ENCODE measurements at places on chromosomes 12 and 14.

GRCh38 chr12:82383930-82384552, 25.7 kb downstream of the METTL25 start:
- DNase-seq = peak; percentile 39

- DNase-seq = no peak
These were observed 313.0 kb upstream of the RTL1 start for GRCh38 chr14:101216366-101217079.

DNA sequence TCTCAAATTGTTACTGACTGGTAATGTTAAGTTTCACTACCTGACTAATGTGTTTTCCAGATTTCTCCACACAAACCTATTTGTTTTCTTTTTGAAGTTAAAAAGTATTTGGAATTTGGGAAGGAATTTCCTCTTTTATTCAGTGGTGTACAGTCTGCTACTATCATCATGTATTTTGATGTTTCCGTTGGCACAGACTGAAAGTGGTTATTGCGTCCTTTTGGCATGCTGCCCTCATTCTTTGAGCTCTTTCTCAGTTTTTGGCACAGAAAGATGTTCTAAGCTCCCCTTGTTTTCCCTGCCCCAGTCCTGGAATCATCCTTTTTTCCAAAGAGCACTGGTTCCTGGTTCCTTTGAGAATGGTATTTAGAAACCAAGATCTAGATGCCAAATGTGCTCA, 31.4 kb upstream of the RTRAF start:
- DNase-seq = peak; percentile 48

- DNase-seq = peak; percentile 99
These were observed 35.0 kb downstream of the CORO1C start for GRCh38 chr12:108696111-108696995.

DNA sequence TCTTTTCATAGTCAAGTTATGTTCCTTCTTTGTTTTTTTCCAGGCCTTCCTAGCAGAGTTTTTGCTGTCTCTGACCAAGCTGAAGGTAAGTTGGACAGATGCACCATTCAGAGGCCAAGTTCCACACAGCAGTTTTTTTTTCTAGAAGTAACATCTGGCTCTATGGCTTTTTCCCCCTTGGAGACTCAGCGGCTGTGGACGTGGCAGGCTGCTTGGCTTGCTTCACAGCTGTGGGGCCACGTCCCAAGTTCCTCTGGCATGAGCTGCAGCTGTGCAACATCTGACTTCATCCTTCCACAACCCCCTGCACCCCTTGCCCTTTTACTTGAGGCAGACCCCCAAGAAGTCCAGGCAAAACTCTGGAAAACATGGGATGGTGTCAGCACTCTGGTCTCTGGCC, 24.2 kb upstream of the RHOJ start:
- DNase-seq = peak; percentile 61

DNA sequence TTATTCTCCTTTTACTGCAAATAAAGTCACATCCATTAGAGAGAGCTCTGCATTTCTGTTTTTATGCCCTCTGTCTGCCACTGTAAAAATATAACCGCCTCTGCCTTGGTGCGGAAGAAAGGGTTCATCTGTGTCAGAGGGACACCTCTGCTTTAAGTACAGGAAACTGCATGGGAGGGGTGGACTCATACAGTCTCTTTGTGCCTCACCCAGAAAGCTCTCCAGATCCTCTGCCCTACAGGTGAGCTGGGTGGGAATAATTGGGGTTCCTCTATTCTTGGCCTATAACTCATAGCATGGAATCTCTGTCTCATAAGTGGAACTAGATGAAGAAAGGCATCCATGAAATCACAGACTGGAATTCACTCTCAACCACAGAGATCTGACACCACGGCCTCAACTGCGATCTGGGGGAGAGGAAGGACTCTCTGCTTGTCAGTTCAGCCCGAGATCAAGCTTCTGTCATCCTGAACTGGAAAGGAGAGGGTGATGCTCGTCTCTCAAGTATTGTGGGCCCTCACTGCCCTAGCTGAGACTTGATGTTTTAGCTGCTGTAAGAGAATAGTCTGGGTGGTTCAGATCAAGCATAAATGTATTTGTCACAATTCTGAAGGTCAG, 702.3 kb downstream of the TMEM121 start:
- DNase-seq = no peak

- no peak for DNase-seq
These were observed 535.8 kb downstream of the FUT8 start for GRCh38 chr14:65948302-65948701.

DNA sequence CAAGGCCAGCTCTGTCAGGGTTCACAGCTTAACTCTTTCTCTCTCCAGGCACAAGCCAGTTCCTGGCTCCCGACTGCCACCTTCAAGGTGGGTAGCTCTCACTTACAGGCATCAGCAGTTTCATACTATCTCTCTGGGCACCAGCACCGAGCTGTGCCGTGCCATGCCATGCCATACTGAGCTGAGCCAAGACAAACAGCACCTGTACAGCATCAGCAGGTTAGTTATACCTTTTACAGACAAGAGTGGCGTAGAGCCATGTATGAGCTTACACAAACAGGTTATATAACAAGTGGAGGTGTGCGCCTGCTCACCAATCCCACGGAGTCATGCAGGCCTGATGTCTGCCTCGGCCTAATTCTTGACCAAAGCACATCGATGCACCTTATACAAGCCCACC, 1098.7 kb downstream of the AACS start:
- no peak for DNase-seq

GRCh38 chr14:49992901-49993339, 100.0 kb downstream of the ARF6 start:
- DNase-seq = peak; percentile 74

DNA sequence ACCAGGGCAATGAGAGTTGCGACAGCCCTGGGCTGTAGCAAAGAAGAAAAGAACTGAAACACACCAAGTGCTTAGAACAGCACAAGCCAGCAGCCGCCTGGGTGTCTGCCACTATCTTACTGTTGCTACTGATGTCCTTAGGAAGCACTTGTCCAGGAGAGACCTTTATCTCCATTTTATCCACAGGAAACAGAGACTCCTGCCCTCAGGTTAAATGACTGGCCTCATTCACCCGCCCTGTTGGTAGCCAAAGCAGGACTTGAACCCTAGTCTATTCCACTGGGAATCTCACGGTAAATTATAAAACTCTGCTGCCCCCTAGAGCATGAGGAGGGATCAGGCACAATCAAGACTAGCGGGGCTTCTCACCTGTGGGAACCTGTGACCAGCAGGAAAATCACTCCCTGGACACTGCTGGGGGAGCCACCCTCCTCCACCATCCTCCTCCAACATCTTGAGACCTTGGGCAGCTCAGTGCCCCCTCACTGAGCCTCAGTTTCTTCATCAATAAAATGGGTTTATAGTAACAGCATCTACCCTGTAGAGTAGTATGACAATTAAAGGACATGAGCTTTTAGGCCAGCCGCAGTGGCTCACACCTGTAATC, 20.5 kb upstream of the TESC start:
- DNase-seq = no peak

DNA sequence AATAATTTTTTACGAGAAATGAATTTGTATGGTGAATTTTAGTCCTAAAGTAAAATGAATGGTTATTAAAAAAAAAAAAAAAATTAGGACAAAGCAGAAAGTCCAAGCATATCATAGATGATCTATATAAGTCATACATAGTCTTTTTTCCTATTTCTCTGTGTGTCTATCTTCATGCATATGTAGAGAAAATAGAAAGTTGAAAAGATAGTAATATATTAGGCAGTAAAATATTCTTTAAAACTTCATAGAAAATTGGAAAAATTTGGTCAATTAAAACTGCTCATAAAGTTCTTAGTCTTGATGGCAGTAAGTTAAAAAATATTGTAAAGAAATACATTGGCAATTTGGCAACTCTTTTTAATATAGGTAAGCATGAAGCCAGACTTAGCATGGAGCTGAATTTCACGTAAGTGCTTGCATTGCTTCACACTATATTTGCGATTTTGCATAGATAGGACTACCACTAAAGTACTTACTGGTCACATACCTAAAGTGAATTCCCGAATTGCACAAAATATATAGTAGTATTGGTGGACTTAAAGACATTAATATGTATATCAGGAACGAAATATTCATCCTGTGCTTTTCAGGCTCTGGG, 303.8 kb downstream of the IPO8 start:
- no peak for DNase-seq

DNA sequence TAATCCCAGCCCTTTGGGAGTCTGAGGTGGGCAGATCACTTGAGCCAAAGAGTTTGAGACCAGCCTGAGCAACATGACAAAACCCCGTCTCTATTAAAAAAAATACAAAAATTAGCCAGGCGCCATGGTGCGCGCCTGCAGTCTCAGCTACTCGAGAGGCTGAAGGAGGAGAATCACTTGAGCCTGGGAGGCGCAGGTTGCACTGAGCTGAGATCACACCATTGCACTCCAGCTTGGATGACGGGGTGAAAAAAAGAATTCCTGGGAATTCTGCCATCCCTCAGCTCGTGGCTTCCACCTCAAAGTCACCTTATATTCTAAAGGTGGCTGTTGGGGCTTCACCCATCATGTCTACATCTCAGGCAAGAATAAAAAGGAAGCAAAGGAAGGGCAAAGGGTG, 12.9 kb downstream of the BCL2L14 start:
- no peak for DNase-seq

DNA sequence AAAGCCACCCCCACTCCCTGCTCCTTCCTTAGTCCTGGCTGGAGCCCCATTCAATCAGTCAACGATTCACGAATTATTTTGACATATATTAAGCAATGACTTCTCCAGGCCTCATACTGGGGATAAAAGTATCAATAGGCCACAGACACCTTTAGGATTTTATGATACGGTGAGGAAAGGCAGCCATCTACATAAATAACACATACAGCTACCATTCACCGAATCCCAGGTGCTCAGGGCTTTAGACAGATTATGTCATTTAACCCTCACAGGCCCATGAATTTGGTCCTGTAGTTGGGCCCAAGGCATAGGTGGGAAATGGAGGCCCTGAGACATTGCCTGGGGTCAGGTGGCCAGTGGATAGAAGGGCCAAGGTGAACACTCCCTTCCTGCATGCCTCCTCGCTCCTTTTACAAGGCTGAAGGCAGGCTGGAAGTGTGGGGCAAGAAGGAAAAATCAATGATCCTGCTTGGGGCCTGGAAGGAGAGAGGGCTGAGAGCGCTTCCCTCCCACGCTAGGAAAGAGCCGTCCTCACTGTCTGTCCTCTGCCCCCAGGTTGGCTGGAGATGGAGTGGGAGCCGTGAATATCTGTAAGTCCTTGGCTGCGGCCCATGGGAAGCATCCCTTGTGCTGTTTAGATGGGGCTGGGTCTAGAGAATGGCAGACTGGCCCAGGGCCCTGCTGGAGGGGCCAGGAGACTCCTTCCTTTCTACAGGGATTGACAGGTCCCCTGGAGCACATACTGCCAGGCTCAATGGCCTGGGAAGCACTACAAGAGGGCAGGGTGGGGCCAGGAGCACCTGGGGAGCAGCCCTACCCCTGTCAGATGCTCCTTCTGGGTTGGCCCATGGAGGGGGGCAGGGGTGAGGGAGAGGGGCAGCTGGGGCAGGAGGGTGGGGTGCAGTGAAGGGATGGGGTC, 14.8 kb downstream of the KRT7 start:
- no peak for DNase-seq

GRCh38 chr12:4794491-4794890, 74.3 kb downstream of the GALNT8 start:
- DNase-seq = no peak

DNA sequence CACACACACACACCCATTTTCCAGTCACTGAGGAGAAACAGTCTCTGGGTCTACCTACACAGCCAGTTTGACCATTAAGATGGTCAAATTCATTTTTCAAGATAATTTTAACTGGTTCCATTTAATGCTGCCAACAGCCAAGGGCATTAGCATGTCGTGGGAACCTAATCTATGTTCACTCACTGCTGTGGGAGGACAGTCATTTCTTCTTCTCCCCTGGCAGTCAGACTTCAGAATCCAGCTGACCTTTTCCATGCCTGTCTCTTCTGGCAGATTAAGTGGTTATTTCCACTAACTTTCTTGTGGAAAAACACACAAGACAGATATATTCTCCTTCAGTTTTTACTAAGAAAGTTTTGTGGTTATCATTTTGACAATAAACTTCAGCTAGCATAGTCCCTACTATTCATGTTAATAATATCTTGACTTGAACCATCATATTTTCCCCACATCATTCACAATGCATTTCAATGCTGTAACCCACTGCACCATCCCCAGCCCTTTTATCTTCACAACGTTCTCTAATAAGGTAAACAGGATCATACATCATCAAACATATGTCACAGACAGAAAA, 82.2 kb downstream of the DAD1 start:
- DNase-seq = no peak

DNA sequence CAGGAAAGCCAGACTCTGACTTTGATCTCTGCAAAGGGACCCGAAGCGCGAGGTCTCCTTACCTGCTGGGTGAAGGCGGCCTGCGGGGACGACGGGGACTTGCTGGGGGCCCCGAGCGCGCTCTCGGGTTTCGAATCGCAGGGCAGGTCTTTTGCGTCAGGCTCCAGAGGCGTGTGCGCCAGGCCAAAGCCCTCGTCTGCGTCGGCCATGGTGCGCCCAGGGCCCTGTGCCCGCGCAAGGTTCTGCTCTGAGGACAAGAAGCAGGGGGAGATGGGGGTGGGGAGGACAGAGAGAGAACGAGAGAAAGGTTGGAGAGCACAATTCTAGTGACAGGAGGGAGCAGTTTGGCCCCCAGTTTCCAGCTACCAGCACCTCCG, 2.3 kb downstream of the TBX5 start:
- no peak for DNase-seq

- peak; percentile 29 for DNase-seq
These were observed 7.3 kb upstream of the ZNF740 start for GRCh38 chr12:53173085-53173715.

DNA sequence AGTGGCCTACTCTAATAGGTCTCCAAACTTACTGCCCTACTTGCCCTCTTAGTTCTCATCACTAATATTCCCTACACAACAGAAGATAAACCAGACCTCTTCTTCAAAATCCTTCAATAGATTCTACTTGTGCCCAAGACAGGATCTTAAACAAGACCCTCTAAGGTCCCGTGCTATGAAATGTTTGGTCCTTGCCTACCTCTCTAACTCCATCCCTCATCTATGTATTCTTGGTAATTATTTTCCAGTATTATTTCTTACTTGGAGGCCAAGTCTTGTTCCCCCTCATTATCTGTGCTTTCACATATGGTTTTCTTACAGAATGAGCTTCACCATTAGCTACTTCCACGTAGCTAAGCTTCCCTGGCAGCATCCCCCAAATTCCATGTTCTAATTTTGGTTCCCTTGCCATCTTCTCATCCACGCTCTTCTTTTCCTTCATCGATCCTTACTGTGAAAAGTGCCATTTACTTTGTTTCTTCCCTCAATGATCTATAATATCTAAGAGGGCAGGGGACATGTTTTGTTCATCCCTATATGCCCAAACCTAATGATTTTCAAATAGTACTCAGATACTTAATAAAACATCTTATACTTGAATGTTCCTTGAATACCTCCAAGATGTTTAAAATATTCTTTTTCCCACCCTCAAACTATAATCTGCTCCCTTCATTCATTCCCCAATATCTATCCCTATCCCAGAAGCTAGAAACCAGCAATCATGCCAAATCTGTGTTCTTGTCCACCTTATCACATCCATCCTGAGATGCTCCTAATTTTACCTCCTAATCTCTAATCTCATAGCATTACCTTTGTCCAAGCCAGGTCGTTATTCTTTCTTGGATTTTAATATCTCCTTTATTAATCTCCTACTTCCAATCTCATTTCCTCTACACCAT, 10.1 kb downstream of the HNRNPC start:
- DNase-seq = no peak

Measured in AG10803 (cell line).